Left lobe of liver (tissue), 2 donors: ENCODE measurements at places on chromosomes 2 and 18.

GRCh38 chr2:206739271-206739670, 21.1 kb upstream of the DYTN start:
- DNase-seq, result no peak

GRCh38 chr2:6692819-6693218, 172.9 kb downstream of the CMPK2 start:
- no peak for DNase-seq

GRCh38 chr2:147082850-147083522, 761.8 kb upstream of the ACVR2A start:
- peak; percentile 51 for DNase-seq

GRCh38 chr2:77328134-77328931, 193.8 kb downstream of the LRRTM4 start:
- DNase-seq, result no peak

DNA sequence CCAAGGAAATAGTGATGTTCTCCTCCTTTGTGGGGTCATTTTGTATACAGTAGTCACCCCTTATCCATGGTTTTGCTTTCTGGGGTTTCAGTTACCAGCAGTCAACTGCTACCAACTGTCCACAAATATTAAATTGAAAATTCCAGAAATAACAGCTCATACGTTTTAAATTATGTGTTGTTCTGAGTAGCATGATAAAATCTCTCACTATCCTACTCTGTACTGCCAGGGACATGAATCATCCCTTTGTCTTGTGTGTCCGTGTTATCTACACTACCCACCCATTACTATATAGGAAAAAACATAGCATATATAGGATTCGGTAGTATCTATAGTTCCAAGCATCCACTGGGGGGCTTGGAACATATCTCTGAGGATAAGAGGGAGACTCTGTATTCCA, 120.9 kb upstream of the DCC start:
- no peak for DNase-seq

GRCh38 chr2:109645412-109646184, 31.4 kb downstream of the SOWAHC start:
- DNase-seq, result no peak

DNA sequence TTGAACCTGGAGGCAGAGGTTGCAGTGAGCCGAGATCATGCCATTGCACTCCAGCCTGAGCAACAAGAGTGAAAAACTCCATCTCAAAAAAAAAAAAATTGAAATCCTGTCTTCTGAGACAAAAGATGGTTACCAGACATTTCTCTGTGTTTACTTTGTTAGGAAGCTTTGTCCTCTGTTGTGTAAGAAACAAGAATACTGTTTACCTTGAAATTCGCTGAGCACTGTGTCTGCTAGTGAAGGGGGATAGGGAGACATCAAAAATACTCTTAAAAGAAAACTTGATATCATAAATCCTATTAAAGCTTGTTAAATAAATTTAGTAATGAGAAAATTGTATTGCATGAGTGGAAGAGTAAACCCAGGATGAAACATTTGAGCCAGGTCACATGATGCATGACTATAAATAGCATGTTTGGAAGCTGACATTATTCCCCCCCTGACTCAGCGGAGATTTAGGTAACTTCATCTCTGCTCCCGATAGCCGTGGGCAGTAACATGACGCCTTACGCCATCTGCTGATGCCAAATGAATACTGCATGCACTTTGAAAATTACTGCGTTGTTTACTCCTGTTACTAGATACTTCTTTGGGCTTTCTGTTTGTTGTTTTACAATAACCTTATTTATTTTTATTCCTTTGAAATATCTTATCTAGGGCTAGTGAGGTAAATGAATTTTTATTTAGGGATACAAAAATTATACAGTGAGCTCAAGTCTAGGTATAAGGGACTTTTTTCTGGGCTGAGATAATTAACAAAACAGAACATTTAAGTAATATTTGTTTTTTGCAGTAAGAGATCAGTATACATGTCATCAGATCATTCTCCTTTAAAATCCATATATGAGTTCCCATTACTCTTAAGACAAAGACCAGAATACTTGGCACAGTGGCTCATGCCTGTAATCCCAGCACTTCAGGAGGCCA, 134.9 kb downstream of the MAP3K20 start:
- peak; percentile 68 for DNase-seq

GRCh38 chr2:168528469-168528868, 72.4 kb downstream of the CERS6 start:
- DNase-seq, result no peak

- no peak for DNase-seq
Measured at GRCh38 chr2:63980794-63981193, 38.4 kb downstream of the VPS54 start.

- no peak for DNase-seq
Measured at GRCh38 chr2:170924969-170925368, 4.1 kb upstream of the GORASP2 start.

- DNase-seq, result no peak
Measured at GRCh38 chr2:210617732-210618330, 61.4 kb downstream of the CPS1 start.

DNA sequence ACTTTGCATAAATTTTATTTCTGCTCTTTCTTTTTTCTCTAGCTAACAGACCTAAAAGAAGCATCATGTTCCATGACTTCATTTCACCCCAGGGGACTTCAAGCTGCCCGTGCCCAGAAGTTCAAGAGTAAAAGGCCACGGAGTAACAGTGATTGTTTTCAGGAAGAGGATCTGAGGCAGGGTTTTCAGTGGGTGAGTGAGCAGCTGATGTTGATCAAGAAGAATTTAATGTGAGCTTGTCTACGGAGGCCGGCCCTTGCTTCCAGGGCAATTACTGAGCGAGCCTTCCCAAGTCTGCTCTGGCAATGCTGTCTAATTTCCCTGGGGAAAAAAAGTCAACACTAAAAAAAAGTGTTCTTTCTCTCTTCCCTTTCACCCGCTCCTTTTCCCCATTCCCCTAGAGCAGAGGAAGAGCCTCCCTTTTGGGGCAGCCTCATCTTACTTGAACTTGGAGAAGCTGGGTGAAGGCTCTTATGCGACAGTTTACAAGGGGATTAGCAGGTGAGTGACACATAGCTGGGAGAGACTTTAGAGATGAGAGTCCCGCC, 1.2 kb downstream of the CDK15 start:
- no peak for DNase-seq
